Activated CD8-positive, alpha-beta memory T cell treated with anti-CD3 and anti-CD28 coated beads for 24 hours (primary cell): ENCODE measurements at places on chromosomes 6 and 20.
A peak's percentile ranks its signal among the peaks of the same experiment; 100 is the strongest.

GRCh38 chr20:59835448-59836395 lies 97.7 kb downstream of the SYCP2 start:
- no peak for DNase-seq

DNA sequence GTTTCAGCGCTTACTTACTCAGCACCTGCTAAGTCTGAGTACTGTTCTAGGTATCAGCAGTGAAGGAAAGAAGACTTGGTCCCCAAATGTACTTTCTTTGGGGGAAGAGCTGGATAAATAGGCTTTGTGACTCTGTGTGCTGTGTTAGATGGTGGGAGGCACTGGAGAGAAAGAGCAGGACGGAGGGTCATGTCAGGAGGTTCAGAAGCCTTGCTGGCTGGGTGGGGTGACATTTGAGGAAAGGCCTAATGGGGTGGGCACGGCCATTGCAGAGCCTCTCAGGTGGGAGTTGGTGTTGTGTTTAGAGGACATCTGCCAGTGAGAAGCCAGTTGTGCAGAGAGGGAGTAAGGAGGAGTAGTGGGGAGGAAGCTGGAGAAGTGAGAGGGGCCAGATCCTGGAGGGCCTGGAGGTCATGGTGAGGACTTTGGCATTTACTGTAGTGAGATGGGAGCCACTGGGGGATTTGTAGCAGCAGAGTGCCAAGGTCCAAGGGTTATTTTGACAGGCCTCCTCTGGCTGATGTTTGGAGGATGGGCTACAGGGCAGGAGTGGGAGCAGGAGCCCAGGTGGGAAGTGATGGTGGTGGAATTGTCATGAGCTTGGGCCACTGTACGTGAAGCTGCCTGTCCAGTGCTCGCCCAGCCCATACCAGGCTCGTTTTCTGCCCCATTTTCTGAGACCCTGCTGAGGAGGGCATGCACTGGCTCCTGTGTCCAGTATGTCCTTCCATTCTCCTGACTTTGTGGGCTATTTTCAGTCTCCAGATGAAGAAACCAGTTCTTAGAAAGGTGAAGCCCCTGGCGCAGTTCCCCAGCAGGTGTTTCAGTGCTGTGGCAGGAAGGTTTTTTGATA lies 886 bp downstream of the SDCBP2 start:
- peak; percentile 47 for DNase-seq

- no peak for DNase-seq
These were observed 53.0 kb upstream of the NOP56 start for GRCh38 chr20:2599288-2600006.

DNA sequence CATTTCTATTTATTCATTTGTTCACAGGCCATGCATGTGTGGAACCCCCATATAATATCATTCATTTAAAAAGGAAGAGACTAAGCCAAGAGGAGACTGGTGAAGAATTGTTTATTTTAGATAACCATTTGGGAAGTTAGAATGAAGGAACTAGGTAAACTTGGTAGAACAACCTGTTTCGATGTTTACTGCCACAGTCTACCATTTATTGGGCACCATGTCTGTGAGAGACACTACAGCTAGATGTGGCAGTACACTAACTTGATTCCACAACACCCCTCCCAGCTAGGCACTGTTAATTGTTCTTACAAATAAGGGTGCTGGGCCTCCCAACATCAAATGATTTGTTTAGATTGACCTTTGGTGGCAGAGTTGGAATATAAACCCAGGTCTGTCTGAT lies 592.4 kb downstream of the EPM2A start:
- DNase-seq = no peak

- DNase-seq = no peak
These were observed 77.6 kb upstream of the STXBP5 start for GRCh38 chr6:147126618-147127022.

GRCh38 chr6:168440520-168441433 lies at the start of gene SMOC2:
SMOC2 (plus strand) TSS chr6:168441184; CDS start chr6:168441371, 187 bp downstream.
- peak; percentile 47 for DNase-seq

DNA sequence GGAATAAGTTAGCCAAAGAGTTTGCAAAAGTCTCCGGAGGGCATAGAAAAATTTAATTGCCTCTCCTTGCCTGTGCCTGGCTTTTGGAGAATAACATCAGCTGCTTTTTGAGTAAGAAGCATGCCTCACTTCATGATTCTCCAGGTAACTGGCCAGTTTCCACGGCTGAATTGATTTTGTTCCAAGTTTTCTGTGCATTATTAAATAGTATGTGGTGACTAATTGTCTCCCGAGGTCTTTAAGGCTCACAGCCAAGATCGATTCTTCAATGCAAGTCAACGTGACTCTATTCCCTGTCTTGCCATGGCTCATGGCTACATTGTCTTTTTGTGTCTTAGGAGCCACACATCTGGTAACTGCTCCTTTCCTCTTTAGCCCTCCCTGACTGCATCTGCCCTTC lies 54.2 kb downstream of the CNR1 start:
- DNase-seq = no peak

DNA sequence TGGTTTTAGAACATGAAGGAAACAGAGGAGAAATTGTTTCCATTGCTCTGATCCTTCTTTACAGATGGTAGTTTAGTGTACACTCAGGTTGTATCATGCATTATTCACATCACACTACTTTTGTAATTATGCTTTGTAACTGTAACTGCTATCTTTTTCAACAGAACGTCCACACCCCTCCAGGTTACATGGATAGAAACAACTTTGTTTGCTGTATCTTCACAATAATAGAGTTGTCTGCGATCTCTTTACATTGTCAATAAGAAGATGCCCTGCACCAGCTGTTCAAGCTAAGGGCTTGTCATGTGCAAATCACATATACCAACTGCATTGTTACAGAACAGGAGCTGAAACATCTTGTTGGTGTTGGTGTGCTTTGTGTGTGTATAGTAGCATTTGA lies 67.9 kb upstream of the MAP7 start:
- no peak for DNase-seq

- no peak for DNase-seq
These were observed 521 bp upstream of the RAD21L1 start for GRCh38 chr20:1225263-1225782.

DNA sequence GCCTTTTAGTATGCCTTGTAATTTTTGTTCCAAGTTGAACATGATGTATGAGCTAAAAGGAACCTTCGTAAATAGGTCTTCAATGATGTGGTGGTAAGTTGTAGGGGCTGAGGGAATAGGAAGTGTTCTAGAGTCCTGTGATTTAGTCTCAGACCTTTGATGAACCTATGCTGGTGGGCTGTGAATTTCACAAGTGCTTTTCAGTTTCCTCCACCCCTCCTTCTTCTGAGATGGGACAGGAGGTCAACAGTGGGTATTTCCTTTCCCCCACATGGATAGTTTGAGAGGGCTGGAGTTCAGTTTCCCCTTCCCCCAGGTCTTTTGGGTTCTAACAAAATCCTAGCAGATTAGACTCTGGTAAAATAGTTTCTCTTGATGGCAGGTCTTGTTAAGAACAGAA lies 121.0 kb upstream of the ATXN1 start:
- no peak for DNase-seq

- no peak for DNase-seq
These were observed 22.3 kb upstream of the THEMIS start for GRCh38 chr6:127923135-127923534.

GRCh38 chr20:9500121-9500520 lies 14.3 kb upstream of the LAMP5 start:
- DNase-seq = no peak

DNA sequence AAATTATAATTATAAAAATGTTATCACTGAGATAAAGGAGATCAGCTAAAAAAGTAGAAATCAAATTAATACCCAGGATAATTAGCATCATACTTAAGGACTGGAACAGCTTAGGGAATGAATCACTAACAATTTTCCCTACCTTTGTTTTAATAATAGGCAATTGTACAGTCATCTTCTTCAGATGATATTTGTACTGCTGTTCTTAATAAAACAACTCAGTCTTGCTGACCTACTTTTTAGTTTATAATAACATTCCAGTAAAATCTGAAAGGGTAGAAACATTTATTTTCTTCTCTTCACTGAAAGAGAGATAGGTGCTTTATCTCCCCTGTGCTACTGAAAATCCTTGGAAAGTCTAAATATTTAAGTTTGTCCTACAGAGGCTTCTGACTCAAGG lies 271.2 kb upstream of the THEMIS start:
- DNase-seq = no peak

GRCh38 chr6:25961619-25962148 lies 918 bp upstream of the TRIM38 start:
- no peak for DNase-seq

DNA sequence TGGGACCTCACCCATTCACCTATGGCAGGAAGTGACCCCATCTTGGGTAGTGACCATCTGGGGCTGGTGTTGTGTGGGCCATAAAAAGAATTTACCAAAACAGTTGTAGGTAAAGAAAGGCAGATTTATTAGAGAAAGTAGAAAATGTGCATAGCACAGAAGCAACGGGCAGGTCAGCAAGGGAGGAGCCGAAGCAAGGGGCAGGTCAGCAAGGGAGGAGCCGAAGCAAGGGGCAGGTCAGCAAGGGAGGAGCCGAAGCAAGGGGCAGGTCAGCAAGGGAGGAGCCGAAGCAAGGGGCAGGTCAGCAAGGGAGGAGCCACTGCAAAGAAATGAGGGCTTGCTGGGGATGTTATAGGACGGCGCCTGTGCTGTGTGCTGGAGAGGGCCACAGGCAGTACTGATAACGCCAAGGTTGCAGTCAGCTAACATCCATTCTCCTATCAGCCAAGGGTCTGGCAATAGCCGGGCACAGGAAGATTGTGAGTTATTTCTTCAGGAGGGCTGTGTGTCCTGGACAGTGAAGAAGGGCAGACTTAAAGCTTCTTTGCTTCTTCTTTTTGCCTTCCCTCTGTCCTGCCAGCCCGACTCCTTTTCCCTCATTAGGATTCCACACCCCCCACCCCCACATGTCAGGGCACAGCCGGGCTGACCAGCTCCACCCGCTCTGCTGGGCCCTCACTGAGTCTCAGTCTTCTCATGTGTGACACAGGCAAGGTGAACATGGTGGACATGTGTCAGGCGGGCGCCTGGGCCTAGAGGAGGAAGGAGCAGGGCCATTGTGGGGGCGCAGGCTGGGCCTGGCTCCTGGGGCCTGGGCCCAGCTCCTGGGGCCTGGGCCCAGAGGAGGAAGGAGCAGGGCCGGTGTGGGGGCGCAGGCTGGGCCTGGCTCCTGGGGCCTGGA lies 31.6 kb upstream of the CHRNA4 start:
- DNase-seq = no peak

DNA sequence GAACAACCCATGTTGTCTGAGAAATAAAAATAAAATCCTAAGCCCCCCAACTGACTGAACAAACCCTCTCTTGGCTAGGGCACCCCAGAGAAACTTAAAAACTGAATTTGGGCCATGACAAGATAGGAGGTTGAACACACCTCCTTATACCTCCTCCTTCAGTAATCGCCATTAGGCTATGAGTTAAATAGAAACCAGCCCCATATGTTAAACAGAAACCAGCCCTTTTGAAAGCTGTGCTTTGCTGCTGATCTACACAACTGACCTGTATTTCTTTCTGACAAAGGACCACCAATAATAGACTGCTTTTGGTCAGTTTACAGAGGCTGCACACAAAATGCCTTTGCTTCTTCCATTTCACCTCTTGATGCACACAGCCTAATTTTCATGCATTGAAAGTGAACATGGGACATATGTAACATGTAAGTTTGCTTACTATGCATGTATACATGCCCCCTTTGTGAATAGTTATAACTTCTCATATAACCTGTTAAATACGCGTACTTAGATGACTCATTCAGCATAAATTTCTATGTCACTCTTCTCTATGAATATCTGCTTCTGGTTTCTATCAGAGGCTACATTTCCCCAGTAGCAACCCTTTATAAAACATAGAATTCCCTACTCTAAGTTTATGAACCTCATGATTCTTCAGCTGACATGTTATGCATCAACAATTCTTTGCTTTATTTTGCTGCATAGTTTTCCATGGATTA lies 462.9 kb downstream of the COL12A1 start:
- DNase-seq = no peak

GRCh38 chr20:48052475-48052835 lies 267.2 kb upstream of the SULF2 start:
- DNase-seq = no peak

DNA sequence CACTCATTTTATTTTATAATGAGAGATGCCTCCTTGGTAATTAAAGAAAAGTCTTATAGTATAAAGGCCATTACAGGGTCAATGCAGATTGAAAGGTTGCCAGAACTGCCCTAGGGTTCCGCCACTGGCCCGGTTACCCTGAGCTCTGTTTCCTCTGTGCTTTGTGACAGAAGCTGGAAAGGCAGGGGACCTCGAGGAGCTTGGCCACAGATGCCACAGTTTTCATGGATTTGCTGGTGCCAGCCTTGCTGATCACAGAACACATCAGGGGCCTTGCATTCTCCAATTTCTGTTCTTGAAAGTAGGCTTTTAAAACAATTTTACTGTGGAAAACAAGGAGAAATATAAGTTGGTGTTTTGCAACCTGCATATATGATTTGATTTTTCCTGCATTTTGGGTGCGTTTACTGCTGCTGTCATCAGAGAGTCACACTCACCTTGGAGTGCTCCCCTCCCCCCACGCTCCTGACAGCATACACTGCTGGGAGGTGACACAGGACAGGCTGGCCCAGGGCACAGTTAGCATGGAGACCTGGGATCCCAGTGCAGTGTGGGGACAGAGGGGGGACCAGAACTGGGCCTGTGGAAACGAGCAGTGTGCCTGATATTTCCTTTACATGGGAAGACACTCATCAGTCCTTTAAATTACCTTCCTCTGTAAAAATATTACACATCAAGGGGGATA lies 142.8 kb downstream of the CFAP61 start:
- no peak for DNase-seq

- DNase-seq = no peak
These were observed 140.1 kb upstream of the SPACA1 start for GRCh38 chr6:87907521-87907920.

DNA sequence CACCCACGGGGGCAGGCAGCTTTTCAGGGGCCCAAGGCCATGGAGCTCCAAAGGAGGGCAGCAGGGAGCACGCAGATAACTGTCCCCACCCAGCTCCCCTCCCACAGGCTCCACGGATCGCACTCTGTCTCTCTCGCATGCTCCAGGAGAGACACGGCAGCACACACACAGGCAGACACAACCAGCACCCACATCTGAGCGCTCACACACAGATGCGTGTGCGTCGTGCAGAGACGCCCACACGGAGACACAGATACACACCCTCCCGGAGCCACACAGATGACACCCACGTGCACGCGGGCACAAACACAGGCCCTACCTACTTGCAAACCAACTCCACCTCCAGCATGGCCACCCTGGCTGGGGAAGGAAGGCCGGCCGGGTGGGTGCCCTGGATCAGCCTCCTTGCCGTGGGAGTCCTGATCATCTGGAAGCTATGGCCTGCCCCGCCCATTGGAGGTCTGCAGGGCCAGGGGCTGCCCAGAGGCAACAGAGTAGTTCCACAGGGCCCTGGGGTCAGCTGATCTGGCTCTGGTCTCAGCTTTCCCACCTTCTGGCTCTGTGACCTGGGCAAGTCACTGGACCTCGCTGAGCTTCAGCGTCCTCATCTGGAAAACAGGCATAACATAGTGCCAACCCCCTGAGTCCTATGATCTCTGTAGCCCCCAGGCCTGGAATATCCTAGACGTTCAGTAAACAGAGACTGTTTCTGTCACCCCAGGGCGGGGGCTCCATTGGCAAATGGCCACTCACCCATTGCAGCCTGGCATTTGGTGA lies 31.5 kb downstream of the AAR2 start:
- DNase-seq = peak; percentile 45

GRCh38 chr6:150634176-150634963 lies 34.7 kb downstream of the PLEKHG1 start:
- DNase-seq = no peak

GRCh38 chr6:157974341-157974894 lies 7.2 kb upstream of the SYNJ2 start:
- no peak for DNase-seq
